ENCODE measurements at places on chromosomes 12 and 14. TPM values are rescaled to one million over a fixed set of nuclear protein-coding genes. Genes with fewer than 3 reads are reported as not detected.

DNA sequence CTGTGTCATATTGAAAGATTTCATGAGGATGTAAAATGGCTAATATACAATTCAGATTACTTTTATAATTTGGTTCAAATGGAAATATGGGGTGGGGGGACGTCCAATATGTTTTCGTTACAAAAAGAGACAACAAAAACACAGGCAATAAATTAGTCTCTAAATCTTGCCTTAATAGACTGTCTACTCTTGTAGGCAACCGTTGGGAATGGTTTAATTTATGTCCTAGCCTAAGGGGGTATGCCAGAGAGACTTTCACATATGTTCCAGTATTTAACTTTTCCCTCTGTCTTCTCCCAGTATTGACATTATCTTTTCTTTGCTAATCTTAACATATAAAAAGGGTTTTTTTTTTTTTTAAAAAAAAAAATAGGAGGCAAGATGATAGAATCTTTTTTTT lies 41.5 kb upstream of the LIN7A start:
- H3K36me3 ChIP-seq, result no peaks in the 10 kb centered on the region
- no peak for DNase-seq
- no peak overlapping the region for H3K4me3 ChIP-seq
- H3K27ac ChIP-seq, result no peak overlapping the region
- H3K4me1 ChIP-seq, result peaks cover 8% of the 10 kb centered on the region

- peaks cover 8% of the 10 kb centered on the region for H3K4me1 ChIP-seq
- no peaks in the 10 kb centered on the region for H3K36me3 ChIP-seq
- H3K4me3 ChIP-seq, result no peak overlapping the region
These were observed 67.3 kb upstream of the FUT8 start for GRCh38 chr14:65345266-65345665.

The RD3L gene
- total RNA-seq, result not detected

The SSTR1 gene
- 0.24 TPM for total RNA-seq

The RAD9B gene
- 1.9 TPM for total RNA-seq

All from Calu3 (cell line).